ENCODE measurements at places on chromosomes 12 and 14. TPM values are rescaled to one million over a fixed set of nuclear protein-coding genes. Genes with fewer than 3 reads are reported as not detected.
A peak's percentile ranks its signal among the peaks of the same experiment; 100 is the strongest.

GRCh38 chr12:51834411-51834810, 14.1 kb downstream of the FIGNL2 start:
- no peaks in the 10 kb centered on the region for H3K36me3 ChIP-seq
- no peak overlapping the region for H3K4me3 ChIP-seq
- H3K4me1 ChIP-seq = peaks cover 66% of the 10 kb centered on the region
- no peak for DNase-seq
- peaks cover 4% of the 10 kb centered on the region for H3K27me3 ChIP-seq
- no peak overlapping the region for H3K27ac ChIP-seq

- H3K36me3 ChIP-seq = peaks cover 15% of the 10 kb centered on the region
- peaks cover 10% of the 10 kb centered on the region for H3K4me1 ChIP-seq
- H3K27ac ChIP-seq = peak overlapping the region; percentile 90
- peak; percentile 84 for DNase-seq
- peaks cover 27% of the 10 kb centered on the region for H3K27me3 ChIP-seq
Observed at GRCh38 chr12:7439579-7440505, 4.1 kb downstream of the CD163L1 start.

GRCh38 chr12:78439666-78440065, 424.9 kb upstream of the SYT1 start:
- no peaks in the 10 kb centered on the region for H3K36me3 ChIP-seq
- no peak overlapping the region for H3K4me3 ChIP-seq
- no peak for DNase-seq

DNA sequence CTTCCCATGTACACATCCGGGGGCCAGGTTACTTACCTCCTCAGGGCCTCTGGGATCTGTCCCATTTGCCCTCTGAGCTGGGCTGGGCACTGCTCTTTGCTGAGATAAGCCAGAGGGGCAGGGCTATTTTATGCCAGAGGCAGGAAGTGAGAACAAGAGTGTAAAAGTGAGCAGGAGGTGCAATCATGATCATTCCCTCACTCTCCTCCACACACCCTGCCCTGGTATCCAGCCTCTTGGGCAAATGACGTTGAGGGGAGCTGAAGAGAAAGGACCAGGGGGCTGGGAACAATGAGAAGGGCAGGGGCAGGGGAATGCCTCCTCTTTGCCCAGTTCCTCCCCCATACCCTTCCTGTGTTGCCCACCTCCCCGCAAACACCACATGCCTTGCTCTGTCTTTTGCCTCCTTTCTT, 4.2 kb downstream of the LPAR5 start:
- no peak for DNase-seq
- peaks cover 3% of the 10 kb centered on the region for H3K27me3 ChIP-seq
- peaks cover 19% of the 10 kb centered on the region for H3K4me1 ChIP-seq
- no peaks in the 10 kb centered on the region for H3K36me3 ChIP-seq

DNA sequence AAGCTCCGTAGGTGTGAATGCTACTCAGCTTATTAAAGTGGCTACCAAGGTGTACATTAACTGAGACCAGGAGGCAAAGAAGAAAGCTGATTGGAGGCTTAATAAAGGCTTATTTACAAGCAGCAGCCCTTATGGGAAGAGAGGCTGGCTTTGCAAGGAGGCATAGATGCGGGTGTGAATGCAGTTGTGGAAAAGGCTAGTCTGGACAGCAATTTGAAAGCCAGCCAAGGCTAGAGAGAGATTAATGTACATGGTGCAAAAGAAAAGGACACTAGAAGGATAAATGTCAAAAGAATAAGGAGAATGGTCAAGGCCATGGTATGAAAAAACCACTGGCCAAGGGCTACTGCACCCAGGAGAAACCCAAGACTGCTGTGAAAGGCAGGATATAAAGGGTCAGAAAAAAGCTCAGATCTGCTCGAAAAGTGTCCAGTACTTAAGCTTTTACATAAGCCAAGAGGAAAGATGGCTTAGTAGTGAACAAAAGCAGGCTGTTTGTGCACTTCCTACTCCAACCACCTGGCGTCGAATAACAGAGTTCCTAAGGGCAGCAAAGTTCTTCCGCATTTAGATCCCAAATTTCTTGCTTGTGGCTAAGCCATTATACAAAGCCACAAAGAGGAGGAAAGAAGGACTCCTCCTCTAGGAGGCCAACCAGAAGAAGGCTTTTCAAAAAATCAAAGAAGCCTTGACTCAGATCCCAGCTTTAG, 24.0 kb downstream of the KLRK1 start:
- no peak overlapping the region for H3K27ac ChIP-seq
- H3K4me1 ChIP-seq = peaks cover 35% of the 10 kb centered on the region
- H3K27me3 ChIP-seq = no peaks in the 10 kb centered on the region
- DNase-seq = no peak

GRCh38 chr12:39619316-39619659, 315 bp downstream of the ABCD2 start:
- no peaks in the 10 kb centered on the region for H3K36me3 ChIP-seq
- no peak for DNase-seq
- peaks cover 7% of the 10 kb centered on the region for H3K27me3 ChIP-seq
- peaks cover 4% of the 10 kb centered on the region for H3K4me1 ChIP-seq
- no peak overlapping the region for H3K4me3 ChIP-seq
- no peak overlapping the region for H3K27ac ChIP-seq

DNA sequence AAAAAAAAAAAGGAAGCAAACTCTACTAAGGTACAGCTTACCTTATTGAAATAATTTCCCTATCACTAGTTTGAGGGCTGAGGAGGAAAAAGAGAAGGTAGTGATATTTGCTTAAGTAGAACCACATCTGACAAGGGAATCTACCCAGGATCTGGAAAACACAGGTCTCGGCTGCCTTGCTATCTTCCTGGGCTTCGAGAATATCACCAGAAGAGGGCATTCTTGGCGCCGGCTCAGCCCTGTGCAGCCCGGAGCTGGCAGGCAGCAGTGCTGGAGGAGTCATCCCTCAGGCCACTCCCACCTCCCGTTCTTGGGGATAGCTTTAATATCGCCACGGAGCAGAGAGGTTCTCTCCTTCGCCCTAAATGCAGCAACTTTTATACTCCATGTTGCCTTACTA, 1181.2 kb downstream of the VRK1 start:
- DNase-seq = peak; percentile 80
- peaks cover 7% of the 10 kb centered on the region for H3K27me3 ChIP-seq
- H3K36me3 ChIP-seq = no peaks in the 10 kb centered on the region

GRCh38 chr12:125029761-125030358, 35.4 kb upstream of the AACS start:
- peaks cover 10% of the 10 kb centered on the region for H3K36me3 ChIP-seq
- H3K4me3 ChIP-seq = no peak overlapping the region
- DNase-seq = no peak
- no peaks in the 10 kb centered on the region for H3K27me3 ChIP-seq
- H3K4me1 ChIP-seq = peaks cover 8% of the 10 kb centered on the region

DNA sequence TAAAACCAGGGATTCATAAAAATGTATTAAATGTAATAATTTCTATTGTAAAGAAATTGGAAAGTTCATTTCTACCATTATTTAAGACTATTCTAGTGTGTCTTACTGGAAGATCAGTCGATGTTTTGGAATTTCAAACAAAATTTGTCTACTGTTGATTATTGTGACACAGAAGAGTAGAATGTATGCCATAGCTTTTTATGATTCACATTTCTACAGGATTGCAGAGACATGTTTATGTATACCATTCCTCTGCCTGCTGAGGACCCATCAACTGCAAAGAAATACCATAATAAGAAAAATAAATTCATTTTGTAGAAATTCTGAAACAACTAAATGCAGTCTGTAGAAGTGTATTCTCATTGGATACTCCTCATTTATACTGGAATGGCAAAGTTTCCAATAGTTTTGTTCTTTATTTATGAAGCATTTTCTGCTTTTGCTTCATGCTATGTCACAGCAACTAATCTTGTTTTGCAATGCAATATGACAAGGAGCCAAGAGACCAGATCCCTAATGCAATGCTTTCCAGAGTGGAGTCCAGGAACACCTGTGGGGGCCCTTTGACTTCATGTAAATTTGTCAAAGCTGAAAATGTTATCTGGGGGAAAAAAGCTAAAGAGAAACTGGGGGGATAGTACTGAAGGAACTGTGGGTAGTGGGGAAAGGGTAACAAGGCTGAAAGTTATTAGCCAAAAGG, 172.9 kb upstream of the LRIG3 start:
- no peak overlapping the region for H3K4me3 ChIP-seq
- no peaks in the 10 kb centered on the region for H3K36me3 ChIP-seq
- DNase-seq = no peak

DNA sequence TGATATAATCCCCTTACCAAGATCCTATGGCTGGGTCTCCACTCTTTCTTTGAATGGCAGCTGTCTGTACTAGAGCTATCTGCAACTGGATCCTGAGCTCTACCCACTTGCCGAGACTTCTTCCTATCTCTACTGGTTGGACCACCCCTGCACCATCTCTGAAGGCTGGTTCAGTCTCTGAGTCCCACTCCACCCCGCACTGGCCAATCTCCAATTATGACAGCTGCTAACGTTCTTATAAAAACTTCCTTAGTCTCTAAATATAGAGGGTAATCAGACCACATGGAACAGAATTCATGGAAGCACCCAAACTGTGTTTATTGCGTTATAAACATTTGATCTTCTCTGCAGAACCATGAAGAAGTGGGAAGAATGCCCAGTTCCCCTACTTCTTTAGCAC, 186.6 kb upstream of the EEA1 start:
- H3K4me3 ChIP-seq = no peak overlapping the region
- no peaks in the 10 kb centered on the region for H3K4me1 ChIP-seq
- H3K27ac ChIP-seq = no peak overlapping the region
- no peaks in the 10 kb centered on the region for H3K27me3 ChIP-seq
- H3K36me3 ChIP-seq = no peaks in the 10 kb centered on the region
- DNase-seq = no peak

DNA sequence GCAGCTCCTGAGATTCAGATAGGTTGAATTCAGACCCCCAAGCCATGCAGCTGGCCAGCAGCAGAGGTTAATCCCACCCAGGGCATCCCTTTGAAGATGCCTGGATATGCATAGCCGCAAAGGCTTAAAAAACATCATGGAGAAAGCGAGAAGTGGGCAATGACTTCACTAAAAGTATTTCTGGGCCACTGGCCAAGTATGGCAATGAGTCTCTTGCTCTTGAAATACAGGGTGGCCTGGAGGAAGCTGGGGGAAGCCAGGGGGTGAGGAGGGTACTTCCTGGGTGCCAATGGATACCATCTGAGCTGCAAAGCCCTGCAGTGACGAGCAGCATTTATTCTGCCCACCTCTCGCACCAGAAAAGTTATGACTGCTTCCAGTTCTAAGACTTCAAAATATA, 539.3 kb upstream of the TBX3 start:
- H3K27me3 ChIP-seq = no peaks in the 10 kb centered on the region
- DNase-seq = no peak

DNA sequence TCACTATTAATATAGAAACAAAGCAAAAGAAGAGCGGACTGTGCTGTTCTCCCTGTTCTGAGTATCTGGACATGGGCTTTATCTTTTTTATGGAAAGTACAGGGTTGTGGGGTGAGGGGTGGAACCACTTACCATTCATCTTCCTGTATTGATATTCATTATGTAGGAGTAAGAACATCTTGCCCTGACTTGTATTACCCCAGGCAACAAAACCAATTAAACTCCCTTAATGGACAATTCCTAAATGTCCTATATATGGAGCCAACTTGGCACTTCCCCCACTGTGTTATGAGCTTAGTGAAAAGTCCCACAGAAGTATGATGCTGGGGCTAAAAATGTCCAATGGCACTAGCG, 139.9 kb upstream of the KRR1 start:
- no peak for DNase-seq
- H3K4me1 ChIP-seq = peaks cover 16% of the 10 kb centered on the region
- H3K36me3 ChIP-seq = no peaks in the 10 kb centered on the region
- H3K27ac ChIP-seq = no peak overlapping the region
- no peaks in the 10 kb centered on the region for H3K27me3 ChIP-seq

GRCh38 chr12:47184813-47185212, 105.1 kb upstream of the AMIGO2 start:
- DNase-seq = no peak
- peaks cover 11% of the 10 kb centered on the region for H3K4me1 ChIP-seq
- H3K27ac ChIP-seq = no peak overlapping the region
- no peaks in the 10 kb centered on the region for H3K36me3 ChIP-seq
- H3K27me3 ChIP-seq = no peaks in the 10 kb centered on the region
- no peak overlapping the region for H3K4me3 ChIP-seq

DNA sequence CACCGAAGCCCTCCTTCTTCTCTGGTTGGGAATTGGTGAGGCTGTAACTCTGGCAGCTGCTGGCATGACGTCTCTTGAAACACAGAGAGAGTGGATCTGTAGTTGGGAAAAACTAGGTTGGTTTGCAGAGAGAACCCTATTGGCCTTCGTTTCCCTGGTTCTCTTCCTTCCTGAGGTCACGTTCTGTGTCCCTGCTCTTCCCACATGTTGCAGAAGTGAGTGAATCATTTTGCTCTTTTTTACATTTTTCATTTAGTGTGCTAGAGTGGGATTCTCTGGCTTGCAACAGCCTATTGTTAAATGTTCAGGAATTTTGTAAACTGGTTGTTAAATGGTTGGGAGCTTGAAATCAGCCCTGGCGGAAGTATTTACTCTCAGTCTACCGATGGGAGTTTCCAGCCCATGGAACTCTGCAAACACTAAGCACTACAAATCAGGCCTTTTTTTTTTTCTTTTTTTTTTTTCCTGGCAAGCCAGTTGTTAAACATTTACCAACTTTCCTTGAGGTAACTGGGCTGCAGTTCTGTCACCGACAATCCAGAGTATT, 26.8 kb upstream of the CKAP4 start:
- no peaks in the 10 kb centered on the region for H3K36me3 ChIP-seq
- H3K27me3 ChIP-seq = peaks cover 4% of the 10 kb centered on the region
- DNase-seq = no peak
- H3K4me1 ChIP-seq = peaks cover 3% of the 10 kb centered on the region
- no peak overlapping the region for H3K27ac ChIP-seq

GRCh38 chr12:52223406-52224039, 9.5 kb upstream of the KRT7 start:
- H3K4me1 ChIP-seq = no peaks in the 10 kb centered on the region
- no peak overlapping the region for H3K4me3 ChIP-seq
- H3K36me3 ChIP-seq = no peaks in the 10 kb centered on the region
- no peak overlapping the region for H3K27ac ChIP-seq
- peaks cover 8% of the 10 kb centered on the region for H3K27me3 ChIP-seq

GRCh38 chr12:94080341-94081009, 67.9 kb upstream of the PLXNC1 start:
- H3K27me3 ChIP-seq = no peaks in the 10 kb centered on the region
- H3K4me3 ChIP-seq = no peak overlapping the region
- H3K27ac ChIP-seq = no peak overlapping the region
- peaks cover 4% of the 10 kb centered on the region for H3K36me3 ChIP-seq
- peaks cover 6% of the 10 kb centered on the region for H3K4me1 ChIP-seq
- no peak for DNase-seq

GRCh38 chr12:101107032-101107763, 102.8 kb downstream of the SLC5A8 start:
- no peaks in the 10 kb centered on the region for H3K4me1 ChIP-seq
- no peak for DNase-seq
- no peak overlapping the region for H3K4me3 ChIP-seq
- no peaks in the 10 kb centered on the region for H3K36me3 ChIP-seq
- H3K27ac ChIP-seq = no peak overlapping the region

ESPL1 gene
- total RNA-seq = 48.5 TPM

KRT85 gene
- total RNA-seq = not detected

RERG gene
- total RNA-seq = 0.21 TPM

P3H3 gene
- 55.7 TPM for total RNA-seq

ZNF891 gene
- 3.4 TPM for total RNA-seq

B4GALNT1 gene
- 1.2 TPM for total RNA-seq

CARMIL3 gene
- 13.0 TPM for total RNA-seq
